ENCODE measurements at places on chromosomes 13 and 19.

GRCh38 chr13:111203736-111204389, 88.8 kb downstream of the ARHGEF7 start:
- H3K27ac ChIP-seq: no peak overlapping the region
- H3K4me1 ChIP-seq: peaks cover 26% of the 10 kb centered on the region
- no peaks in the 10 kb centered on the region for H3K36me3 ChIP-seq
- H3K27me3 ChIP-seq: no peaks in the 10 kb centered on the region
- no peak for DNase-seq

DNA sequence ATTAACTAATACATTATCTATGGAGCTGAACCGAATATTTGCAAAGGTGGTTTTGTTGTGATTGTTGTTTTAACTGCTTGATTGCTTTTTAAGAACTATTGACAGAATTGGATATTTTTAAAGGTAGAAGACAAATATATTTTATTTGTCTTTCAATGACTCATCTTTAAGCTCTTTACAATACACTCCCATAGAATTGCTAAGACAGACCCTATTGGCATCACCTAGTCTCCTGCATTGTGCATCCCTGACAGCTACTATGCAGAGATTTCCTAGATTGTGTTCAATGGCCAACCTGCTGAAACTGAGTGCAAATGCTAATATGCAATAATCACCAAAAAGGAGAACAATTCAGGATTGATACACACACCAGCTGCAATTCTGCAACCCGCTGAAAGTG, 19.7 kb upstream of the SCEL start:
- H3K27me3 ChIP-seq: no peaks in the 10 kb centered on the region
- DNase-seq: no peak
- H3K27ac ChIP-seq: peak overlapping the region; percentile 47

GRCh38 chr19:3693025-3693925, 7.0 kb downstream of the PIP5K1C start:
- 0 out of 2 replicates have a peak, but pooled peaks cover under 1% of the 10 kb centered on the region for H3K4me1 ChIP-seq
- H3K27me3 ChIP-seq: no peaks in the 10 kb centered on the region
- H3K36me3 ChIP-seq: no peaks in the 10 kb centered on the region
- H3K4me3 ChIP-seq: no peak overlapping the region

DNA sequence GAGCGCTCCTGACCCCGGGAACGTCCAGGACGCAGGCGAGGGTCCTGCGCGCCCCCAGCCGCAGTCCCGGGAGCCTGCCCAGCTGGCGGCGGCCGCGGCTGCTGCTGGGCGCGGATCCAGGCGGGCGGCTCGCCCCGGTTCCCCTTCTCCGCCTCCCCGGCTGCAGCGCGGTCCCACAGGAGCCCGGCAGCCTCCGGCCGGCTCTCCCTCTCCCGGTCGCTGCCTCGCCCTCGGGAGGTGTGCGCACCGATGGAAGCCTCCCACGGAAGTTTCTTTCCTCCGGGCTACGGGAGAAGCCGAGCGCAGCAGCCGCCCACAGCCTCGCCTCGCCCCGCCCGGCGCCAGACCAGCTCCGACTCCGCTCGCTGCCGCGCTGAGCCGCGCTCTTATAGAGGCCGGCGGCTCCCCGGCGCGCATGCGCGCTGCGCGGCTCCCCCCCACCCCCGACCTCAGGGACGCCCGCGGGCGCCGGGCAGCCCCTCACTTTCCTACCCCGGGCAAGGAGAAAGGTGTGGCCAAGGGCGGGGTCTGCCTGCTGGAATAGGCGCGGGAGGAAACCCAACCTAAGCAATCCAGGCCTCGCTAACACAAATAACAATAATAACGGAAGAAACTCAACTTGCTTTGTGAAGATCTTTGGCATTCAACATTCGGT, at the start of gene SHISA2:
SHISA2 (minus strand) TSS at position 360 of the 655 bp plus-strand sequence. CDS start 1,041 bp downstream, outside the sequence.
- H3K4me1 ChIP-seq: no peaks in the 10 kb centered on the region
- DNase-seq: peak; percentile 68
- H3K36me3 ChIP-seq: no peaks in the 10 kb centered on the region
- peaks cover 77% of the 10 kb centered on the region for H3K27me3 ChIP-seq
- no peak within 1 kb of the TSS for H3K27ac ChIP-seq

DNA sequence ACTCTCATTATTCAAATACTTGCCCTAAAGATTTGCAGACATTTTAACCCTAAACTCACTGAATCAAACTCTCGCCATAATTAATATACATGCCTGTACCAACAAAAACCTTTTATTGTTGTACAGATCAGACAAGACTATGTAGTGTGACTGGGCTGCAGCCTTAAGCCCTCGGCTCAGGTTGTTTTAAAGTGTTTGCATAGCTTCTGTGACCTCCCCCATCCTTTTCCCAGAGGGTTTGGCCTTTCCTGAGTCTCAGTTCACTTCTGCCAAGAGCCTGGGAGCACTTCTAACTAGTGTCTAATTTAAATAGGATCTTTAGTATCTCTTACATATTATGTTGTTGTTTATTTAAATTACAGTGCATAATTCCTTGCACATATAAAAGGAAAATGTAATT, 158.2 kb downstream of the HS6ST3 start:
- no peak overlapping the region for H3K27ac ChIP-seq
- no peaks in the 10 kb centered on the region for H3K4me1 ChIP-seq
- H3K36me3 ChIP-seq: no peaks in the 10 kb centered on the region
- H3K4me3 ChIP-seq: no peak overlapping the region
- no peak for DNase-seq

DNA sequence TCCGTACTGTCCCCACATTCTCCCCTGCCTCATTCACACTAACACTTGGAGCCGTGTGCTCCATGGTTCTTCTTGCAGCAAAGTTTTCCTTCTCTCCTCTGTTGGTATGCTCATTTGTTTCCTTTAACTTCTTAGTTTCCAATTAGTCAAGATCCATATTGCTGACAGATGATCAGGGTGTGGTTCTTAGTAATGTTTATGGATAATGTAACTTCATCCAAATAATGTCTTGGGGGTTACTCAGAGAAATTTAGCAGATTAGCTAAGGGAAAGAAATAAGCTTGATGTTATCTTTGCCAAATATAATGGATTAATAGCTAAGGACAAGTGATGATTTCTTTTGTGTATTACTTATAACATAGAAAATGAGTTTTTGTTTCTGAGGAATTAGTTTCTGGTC, 174.4 kb downstream of the NUFIP1 start:
- peak overlapping the region; percentile 51 for H3K27ac ChIP-seq
- peak; percentile 2 for DNase-seq
- H3K4me1 ChIP-seq: peaks cover 42% of the 10 kb centered on the region
- H3K4me3 ChIP-seq: no peak overlapping the region
- H3K27me3 ChIP-seq: no peaks in the 10 kb centered on the region
- no peaks in the 10 kb centered on the region for H3K36me3 ChIP-seq

DNA sequence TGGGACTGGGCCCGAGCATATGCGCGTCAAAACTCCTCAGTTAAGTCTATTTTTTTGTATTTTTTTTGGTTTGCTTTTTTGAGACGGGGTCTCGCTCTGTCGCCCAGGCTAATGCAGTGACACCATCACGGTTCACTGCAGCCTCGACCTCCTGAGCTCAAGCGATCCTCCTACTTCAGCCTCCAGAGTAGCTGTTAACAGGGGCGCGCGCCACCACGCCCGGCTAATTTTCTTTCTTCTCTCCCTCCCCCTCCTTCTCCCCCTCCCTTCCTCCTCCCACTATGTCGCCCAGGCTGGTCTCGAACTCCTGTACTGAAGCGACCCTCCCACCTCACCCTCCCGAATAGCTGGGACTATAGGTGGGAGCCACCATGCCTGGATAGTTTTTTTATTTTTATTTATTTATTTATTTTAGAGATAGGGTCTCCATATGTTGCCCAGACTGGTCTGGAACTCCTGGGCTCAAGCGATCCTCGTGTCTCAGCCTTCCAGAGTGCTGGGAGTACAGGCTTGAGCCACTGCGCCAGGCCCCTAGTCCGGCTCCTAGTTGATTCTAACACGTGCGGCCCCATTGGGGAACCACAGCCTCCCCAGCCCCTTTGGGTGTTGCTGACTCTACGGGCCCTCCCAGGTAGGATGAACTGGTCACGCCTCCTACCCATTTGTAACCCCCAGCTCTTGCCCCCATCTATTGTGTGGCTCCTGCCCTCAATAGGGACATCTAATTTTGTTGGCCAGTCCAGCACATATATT, 806 bp upstream of the ZNF837 start:
- peaks cover 16% of the 10 kb centered on the region for H3K4me1 ChIP-seq
- no peaks in the 10 kb centered on the region for H3K27me3 ChIP-seq
- H3K36me3 ChIP-seq: no peaks in the 10 kb centered on the region
- H3K27ac ChIP-seq: peak overlapping the region; percentile 76
- no peak for DNase-seq
- peak overlapping the region; percentile 88 for H3K4me3 ChIP-seq

Measured in GM23248 (cell line).